Effector memory CD4-positive, alpha-beta T cell (primary cell): ENCODE measurements at places on chromosomes 5 and 9.

- no peak for DNase-seq
These were observed 67.6 kb upstream of the SLC12A2 start for GRCh38 chr5:128015978-128016377.

DNA sequence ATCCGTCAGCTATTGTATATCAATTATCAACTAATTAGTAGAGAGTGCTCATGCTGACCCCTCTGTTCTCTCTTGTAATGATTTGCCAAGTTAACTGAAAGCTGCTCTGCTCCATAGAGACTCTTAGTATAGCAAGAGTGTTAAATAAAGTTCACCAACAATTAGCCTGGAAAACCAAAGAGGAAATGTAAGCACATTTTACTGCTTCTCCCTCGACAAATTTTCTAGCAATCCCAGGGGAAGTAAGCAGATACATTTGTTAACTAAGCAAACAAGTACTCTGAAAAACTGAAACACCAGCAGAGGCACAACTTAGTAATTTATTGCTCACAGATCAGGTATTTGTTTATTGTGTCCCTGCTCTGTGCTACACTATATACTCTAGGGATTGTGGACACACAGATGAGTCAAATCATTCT lies 162.2 kb downstream of the GLIS3 start:
- no peak for DNase-seq

- no peak for DNase-seq
These were observed 13.0 kb upstream of the PCDHAC2 start for GRCh38 chr5:140953234-140953633.

- DNase-seq: peak; percentile 95
These were observed at the start of gene WDR55 for GRCh38 chr5:140664359-140665119. WDR55 (plus strand) TSS chr5:140664904; CDS start chr5:140664913, 9 bp downstream.

DNA sequence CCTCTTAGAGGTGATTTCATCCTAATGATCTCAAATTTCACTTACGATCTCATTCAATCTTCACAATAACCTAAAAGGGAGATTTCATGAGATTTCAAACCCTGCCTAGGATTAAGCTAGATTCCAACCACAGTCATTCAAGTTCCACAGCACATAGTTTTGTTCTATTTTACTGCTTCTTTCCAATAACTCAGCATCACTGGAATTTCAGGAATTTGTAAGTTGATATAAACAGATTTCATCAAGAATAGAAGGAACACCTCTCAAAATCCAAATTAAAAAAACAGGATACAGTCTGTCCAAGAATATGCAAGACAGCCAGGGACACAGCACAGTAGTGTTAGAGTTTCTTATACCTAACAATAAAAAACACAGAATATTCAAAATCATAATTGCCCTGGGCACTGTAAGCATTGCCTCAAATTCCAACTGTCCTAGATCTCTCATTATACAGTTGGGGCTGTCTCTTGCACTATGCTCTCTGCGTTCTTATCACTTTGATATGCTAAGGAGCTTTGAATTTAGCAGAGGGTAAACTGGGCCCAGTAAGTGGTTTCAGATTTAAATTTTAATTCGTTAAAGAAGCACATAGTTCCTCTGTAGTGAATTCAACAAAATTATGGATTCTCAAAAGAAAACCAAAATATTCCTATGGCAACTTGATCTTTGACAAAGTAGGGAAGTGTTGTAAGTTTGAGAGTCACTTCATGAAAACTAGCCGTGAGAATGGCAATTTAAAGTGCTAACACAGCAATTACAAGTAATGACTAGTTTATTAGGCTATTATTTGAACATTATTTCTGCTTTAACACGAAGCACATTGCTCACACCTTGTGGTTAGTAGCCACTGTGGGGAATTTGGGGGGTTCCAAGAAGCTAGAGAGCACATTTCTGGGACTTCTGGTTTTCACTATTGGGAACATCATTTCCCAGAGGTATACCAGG lies 478.6 kb upstream of the C9orf72 start:
- no peak for DNase-seq

DNA sequence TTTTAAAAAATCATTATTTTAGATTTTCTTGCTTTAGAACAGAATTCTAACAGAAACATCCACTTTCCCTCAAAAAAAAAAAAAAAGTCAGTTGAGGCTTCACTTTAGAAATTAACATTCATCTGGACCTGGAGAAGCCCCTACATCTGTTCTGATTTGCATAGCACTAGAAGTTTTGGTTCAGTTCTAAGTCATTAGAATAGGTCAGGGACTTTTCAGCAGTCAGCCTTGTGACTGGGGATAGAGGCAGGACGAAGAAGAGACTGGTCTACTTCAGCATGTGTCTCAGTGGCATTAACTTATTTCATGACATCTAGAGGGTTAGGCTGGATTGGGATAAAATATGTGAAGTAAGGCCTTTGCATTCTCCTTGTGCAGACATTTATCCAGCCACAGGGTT lies 215.8 kb upstream of the DAB2 start:
- no peak for DNase-seq

DNA sequence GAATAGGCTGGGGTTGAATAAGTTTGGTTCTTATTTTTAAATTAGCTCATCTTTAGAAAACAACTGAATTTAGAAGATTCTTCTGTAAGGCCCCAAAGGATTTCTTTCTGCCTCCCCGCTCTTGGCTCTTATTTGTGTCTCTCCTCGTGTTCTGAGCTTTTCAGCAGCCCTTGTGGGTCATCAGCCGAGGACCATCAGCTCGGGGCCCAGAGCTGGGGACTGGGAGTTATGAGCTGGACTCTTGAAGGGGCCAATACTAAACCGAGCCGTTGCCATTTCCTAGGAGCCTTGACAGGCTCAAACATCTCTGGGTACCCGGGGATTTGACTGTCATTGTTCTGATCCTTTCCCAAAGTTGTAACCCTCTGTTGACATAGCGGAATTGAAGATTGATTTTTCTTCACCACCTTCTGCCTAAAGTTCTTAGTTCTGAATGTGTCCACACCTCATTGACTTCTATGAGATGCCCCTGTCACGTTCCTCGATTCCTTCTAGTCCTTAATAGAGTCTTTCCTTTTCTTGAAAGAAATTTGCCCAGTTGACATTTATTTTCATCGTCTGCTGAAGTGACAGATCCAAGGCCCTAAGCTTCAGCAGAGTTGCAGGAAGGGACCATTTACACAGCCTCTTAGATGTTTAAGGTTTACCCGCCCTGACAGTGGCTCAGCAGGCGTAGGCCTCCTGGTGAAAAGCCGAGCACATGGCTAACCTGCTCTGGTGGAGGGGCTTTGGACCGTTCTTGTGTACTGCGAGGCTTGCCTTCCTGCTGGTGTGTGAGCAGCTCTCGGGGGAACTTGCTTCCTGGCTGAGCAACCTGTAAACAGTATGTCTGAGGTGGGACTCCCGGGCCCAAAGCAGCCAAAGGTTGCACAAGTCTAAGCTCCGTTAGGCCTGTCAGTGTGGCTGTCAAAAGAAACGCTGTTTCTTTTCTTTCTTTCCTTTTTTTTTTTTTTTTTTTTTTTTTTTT lies 24.0 kb downstream of the ABL1 start:
- no peak for DNase-seq

GRCh38 chr9:98610711-98611110 lies 98.0 kb downstream of the GABBR2 start:
- DNase-seq: no peak

DNA sequence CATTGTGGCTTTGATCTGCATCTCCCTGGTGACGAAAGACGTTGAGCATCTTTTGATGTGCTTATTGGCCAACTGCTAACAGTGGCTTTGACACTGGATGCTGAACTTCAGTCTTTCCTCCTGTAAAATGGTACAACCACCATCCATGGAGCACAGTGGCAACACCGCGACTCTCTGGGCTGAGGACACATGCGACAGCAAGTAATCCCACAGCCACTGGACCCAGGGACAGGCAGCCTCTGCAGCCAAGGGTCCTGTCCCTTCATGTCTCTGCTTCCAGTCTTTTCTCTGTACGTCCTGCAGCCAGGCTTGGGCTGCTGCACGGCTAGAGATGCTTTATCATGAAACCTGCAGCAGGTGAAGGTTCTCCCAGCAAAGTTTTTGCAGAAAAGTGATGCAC lies 83.5 kb downstream of the DAP start:
- no peak for DNase-seq

DNA sequence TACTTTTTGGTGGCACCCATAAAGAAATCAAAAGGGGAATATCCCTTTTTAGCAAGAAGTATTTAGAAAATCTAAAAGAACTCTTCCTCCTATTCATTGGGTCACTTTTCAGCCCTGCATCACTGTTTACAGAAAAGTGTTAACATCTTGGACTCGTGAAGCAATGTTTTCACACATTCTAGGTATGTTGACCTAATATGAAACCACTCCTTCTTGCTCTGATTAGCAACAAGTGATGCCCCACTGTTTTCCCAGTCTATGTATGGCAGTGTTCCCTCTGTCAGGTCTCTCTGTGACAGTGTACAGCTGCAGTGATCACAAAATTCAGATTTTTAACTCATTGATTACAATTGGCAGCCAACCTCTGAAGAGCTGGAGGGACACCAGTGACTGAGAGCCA lies 148.2 kb upstream of the SLC12A2 start:
- no peak for DNase-seq

DNA sequence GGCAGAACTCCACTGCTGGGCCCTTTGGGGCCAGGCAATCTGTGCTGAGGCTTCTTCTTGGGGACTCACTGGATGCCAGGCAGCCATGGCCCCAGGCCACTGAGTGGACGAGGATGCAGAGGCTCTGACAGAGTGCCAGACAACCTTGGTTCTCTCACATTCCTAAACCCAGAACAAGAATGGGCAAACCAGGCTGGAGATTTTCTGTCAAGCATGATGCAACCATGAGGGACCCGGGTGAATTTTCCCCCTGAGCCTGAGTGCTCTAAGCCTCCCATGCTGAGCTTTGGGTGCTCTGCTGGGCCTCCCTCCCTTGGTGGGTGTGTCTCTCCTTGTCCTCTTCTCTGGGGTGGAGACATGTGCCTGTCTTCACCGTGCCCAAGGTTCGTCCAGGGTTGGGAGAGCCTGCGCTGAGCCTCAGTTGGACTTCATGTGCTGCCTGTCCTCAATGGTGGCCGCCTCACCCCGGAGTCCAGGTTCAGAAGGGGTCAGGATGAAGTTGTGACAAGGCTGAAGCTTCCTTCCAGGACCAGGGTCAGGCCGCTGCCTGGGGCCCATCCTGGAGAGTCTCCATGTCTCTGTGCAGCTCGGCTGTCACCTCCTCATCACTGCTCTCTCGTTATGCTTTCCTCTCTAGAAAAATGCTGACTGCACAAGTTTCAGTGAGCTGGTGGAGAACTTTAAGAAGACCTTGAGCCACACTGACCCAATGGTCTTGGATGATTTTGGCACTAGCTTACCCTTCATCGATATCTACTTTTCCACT lies 24.1 kb downstream of the PITX1 start:
- no peak for DNase-seq

DNA sequence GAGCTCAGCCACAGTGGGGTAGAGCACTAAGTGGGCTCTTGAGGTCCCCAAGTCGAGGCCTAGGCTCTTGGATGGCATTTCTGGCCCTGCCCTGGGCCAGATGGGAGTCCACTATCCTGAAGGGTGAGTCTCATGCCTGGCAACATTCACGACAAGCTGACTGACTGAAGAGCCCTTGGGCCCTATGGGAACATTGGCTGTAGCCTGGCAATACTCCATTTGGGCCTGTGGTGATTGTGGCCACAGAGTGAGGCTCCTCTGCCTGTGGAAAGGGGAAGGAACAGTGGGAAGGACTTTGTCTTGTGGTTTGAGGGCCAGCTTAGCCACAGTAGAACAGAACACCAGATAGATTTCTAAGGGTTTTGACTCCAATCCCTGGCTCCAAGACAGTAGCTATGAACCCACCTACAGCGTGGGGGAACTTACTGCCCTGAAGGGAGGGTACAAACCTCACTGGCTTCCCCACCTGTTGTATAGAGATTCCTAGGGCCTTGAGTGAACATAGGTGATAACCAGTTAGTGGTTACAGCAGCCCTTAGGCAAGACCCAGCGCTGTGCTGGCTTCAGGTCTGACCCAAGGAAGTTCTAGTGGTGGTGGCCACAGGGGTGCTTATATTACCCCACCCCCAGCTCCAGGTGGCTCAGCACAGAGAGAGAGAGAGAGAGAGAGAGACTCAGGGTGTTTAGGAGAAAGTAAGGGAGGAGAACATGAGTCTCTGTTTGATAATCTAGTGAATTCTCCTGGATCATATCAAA lies 72.4 kb downstream of the KIAA0825 start:
- no peak for DNase-seq

- no peak for DNase-seq
These were observed 6.3 kb downstream of the SLIT3 start for GRCh38 chr5:169294621-169295020.

DNA sequence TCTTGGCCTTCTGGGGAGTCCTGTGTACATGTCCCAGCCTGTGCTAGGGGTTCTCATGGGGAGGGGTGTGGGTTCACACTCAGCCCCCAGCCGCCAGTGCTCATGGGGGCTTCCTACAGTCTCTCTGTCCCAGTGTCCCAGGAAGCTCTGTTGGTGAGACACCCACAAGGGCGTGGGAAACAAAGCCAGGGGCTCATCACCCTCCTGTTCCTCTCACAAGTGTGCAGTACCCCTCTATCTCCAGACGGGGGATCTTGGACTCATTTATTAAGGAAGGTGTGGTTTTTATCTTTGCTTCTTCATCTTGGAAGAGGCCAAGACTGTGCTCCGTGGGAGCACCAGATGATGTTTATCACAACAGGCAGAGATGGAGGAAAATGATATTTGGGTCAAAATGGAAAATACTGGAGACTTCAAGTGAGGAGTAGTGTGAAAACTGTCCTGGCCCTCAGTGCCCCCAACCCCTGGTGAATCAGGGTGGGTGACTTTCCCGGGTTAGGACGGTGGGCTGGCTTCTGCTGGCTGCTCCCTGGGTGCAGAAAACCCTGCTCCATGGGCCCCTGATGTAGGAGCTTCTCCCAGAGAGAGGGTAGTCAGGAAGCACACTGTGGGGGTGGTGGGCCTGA lies 15.2 kb downstream of the TMEM171 start:
- DNase-seq: no peak

DNA sequence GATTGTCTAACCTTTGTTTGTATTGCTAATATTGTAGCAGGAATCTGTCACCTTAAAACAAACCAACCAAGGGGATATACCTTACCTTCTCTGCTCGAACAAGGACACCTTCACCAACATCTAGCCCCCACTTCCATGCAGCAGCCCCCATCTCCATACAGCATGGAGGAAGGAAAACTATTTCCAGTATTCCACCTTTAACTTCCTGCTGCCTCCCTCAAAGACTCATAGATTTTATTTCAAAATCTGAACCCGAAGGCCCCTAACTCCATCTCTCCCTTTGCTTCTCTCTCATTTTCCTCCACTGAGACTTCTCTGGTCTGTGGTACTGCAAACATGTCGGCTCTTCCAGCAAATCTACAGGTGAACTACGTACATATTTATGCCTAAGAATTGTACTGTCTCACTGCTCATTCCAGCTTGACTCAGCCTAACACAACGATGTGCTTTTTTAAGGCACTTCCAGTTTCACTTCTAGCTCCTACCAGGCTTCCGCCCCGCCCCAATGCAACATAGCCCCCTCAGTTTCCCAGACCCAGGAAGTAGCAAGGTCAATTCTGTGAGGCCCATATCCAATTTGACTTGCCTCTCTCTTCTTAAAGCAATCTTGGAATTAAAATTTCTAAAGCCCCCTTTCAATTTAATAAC lies 70.7 kb upstream of the RNF38 start:
- DNase-seq: peak; percentile 51
